ENCODE measurements at places on chromosomes 1 and 21. TPM values are rescaled to one million over a fixed set of nuclear protein-coding genes. Genes with fewer than 3 reads are reported as not detected.

The MAP1LC3C gene
- total RNA-seq, result not detected

The GBP5 gene
- 191 TPM for total RNA-seq

The LRRC47 gene
- total RNA-seq, result 33.5 TPM

GRCh38 chr1:68826836-68827235 lies 330.0 kb upstream of the DEPDC1 start:
- DNase-seq, result no peak

GRCh38 chr21:46425041-46425440 lies 33.6 kb upstream of the DIP2A start:
- no peak for DNase-seq

GRCh38 chr1:68140536-68140935 lies 90.1 kb upstream of the DIRAS3 start:
- DNase-seq, result no peak

GRCh38 chr1:235939480-235939775 lies 72.7 kb upstream of the LYST start:
- DNase-seq, result no peak

DNA sequence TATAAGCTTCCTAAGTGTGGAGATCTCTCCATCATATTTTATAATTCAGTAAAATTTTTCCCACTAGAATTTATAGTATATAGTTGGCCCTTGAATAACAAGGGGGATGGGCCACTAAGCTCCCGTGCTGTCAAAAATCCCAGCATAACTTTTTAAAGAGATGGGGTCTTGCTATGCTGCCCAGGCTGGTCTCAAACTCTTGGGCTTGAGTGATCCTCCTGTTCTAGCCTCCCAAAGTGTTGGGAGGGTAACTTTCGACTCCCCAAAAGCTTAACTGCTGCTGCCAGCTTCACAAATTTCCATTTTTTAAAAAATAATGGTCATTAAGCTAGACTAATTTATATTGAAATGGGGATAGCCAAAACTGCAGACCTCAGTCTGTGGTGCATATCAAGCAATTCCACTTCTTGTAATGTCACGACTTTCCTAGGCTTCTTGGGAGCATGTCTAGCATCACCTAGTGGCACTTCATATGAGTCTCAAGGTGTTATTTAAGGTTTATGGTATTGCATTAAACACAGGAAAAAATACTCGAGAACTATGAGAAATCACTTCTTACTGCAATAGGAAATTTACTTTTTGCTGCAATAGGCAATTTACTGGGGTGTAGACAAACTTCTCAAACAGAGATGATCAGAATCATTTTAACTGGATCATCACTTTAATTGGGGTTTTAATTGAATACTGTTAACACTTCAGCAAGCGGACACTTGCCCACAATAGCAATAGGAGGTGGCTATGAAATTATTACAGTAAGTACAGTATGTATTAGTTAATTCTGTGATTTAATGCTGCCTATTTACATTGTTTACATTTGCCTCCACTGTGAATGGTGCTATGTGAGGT lies 19.3 kb upstream of the ACTA1 start:
- peak; percentile 20 for DNase-seq

DNA sequence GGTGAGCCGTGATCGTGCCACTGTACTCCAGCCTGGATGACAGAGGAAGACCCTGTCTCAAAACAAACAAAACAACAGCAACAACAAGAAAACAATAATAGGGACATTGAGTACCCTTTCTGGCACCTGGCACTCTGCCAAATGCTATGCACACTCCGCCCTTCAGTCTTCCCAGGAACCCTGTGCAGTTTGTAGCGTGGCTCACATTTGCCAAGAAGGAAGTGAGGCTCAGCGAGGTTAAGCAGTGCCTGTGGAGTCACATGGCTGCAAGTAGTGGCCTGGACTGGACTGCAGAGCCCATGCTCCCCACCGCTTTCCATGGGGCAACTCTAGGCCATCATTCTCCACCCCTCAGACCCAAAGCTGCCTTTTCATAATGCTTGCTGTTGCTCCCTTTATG lies 5.3 kb upstream of the EVA1B start:
- DNase-seq, result no peak

GRCh38 chr1:33560680-33561079 lies 88.2 kb downstream of the ZSCAN20 start:
- no peak for DNase-seq

DNA sequence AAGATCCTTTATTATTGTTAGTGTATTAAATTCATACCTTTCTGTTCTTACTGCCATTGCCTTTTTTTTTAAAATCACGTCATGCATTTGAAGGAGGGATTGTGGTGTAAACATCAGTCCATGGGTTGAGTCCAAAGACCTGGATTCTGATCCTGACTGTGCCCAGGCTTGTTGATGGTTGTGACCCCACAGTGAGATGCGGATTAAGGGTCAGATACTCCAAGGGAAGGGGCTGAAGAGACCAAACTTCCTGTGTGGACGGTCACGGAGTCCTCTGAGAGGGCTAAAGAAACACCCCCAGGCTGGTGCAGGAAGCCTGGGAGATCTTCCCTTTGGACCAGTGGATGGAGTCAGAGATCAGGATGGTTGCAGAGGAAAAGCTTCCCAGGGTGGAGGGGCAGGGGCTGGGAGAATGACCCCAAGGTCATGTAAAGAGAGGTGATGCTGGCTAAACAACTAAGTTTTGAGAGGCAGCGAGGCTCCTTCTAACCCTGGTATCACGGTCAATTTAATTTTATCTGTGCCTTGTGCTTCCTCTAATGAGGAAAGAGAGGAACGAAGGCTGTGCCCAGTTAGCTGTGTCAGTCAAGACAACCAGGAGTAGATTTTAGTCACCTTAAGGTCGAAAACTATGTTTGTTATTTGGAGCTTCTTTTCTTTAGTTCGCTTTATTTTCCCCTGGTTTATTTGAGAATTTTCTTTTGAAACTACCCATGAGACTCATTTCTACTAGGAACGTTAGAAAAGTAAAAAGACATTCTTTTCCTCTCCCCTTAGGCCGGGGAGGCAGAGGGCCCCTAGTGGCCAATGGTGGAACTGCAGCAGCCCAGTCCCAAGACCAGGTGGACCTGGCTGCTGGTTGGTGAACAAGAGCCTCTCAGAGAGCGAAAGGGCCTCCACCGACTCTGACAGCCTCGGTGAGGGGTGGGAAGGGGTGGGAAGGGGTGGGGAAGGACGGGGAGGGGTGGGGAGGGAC lies 8.7 kb upstream of the GPR161 start:
- DNase-seq, result peak; percentile 77

Measured in natural killer cell (primary cell).